ENCODE measurements at places on chromosomes 7 and 10. TPM values are rescaled to one million over a fixed set of nuclear protein-coding genes. Genes with fewer than 3 reads are reported as not detected.

The ING3 gene
- 10.7 TPM for total RNA-seq

The HABP2 gene
- total RNA-seq, result not detected

The RAMP3 gene
- total RNA-seq, result not detected

The CYP3A5 gene
- 0.24 TPM for total RNA-seq

The C10orf71 gene
- total RNA-seq, result 3.1 TPM

The ENTPD1 gene
- total RNA-seq, result 1.1 TPM

GRCh38 chr7:15674586-15674985 is 11.9 kb downstream of the MEOX2 start:
- H3K4me1 ChIP-seq, result no peaks in the 10 kb centered on the region
- H3K27ac ChIP-seq, result no peak overlapping the region
- no peaks in the 10 kb centered on the region for H3K36me3 ChIP-seq
- H3K27me3 ChIP-seq, result no peaks in the 10 kb centered on the region
- no peak overlapping the region for H3K4me3 ChIP-seq

DNA sequence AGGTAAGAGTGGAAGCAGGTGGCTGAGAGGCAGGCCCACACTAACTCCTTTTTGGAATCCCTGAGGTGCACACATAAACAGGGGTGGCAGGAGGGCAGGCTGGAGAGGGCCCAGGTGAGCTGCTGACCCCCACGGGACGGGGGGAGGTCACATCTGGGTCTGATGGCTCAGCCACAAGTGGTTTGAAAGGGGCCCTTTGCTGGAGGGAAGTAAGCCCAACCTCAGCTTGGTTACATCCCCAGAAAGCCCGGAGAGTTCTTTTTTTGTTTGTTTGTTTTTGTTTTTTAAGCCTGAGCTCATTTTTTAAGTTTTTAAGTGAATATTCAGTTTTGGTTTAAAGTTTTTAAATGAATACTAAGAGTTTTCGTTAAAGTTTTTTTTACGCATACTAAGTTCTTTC is 72.8 kb upstream of the CUX1 start:
- H3K27ac ChIP-seq, result no peak overlapping the region
- H3K27me3 ChIP-seq, result no peaks in the 10 kb centered on the region
- DNase-seq, result no peak
- no peaks in the 10 kb centered on the region for H3K36me3 ChIP-seq
- H3K4me1 ChIP-seq, result peaks cover 10% of the 10 kb centered on the region
- H3K4me3 ChIP-seq, result no peak overlapping the region

DNA sequence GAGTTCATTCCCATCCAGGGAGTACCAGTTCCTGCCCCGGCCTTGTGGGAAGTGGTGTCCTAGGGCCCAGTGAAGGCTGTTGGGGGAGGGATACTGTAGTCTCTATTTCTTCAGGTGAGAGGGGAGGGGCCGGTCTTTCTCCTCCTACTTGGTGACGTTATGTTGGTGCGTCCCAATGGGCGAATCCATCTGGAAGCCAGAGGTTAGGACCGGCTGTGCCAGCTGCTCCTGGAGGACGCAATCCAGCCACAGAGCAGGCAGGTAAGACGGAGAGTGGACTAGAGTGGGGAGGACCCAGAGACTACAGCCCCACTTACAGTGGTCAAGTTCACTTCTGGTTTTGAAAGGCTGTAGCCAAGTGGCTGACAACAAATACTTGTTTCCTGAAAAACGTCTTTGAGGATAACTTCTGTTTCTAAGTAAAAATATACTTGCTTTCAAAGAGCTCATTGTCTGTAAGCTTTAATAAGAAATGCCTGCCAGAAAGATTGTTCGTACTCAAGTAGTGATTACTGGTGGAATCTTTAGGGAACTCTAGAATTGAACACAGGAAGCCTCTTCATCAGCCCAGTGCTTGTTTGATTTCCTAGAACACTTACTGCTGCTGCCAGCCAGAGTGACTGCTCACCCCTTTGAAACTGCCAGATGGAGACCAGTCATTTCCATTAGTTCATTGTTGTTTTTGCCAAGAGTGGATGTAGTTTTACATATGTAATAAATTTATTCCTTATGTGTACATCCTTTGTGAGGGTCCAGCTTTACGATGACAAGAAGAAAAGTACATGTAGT is 25.4 kb downstream of the RBM33 start:
- peak; percentile 42 for DNase-seq
- H3K27ac ChIP-seq, result peak overlapping the region; percentile 5
- H3K27me3 ChIP-seq, result no peaks in the 10 kb centered on the region
- no peak overlapping the region for H3K4me3 ChIP-seq
- peaks cover 2% of the 10 kb centered on the region for H3K36me3 ChIP-seq

- H3K4me1 ChIP-seq, result no peaks in the 10 kb centered on the region
- DNase-seq, result peak; percentile 90
- H3K27ac ChIP-seq, result no peak overlapping the region
- H3K4me3 ChIP-seq, result no peak overlapping the region
- H3K36me3 ChIP-seq, result no peaks in the 10 kb centered on the region
Observed at GRCh38 chr10:71600849-71601248, 118.7 kb downstream of the C10orf105 start.

DNA sequence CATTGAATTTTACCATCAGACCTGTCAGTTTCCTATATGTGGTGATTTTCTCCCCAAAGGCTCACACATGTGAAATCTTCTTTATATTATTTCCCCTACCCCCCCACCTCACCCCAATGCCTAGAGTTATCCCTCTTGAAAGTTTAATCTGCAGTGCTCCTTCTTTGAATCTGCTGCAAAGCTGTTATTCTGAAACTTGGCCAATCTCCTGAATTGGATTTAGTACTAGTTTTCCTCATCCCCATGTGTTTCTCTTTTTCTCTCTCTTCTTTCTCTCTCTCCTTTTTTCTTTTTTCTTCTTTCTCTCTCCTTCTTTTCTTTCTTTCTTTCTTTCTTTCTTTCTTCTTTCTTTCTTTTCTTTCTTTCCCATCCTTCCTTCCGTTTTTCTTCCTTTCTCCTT is 886.2 kb downstream of the TYW1 start:
- DNase-seq, result no peak
- H3K27me3 ChIP-seq, result peaks cover 3% of the 10 kb centered on the region
- no peak overlapping the region for H3K27ac ChIP-seq
- H3K36me3 ChIP-seq, result no peaks in the 10 kb centered on the region
- no peaks in the 10 kb centered on the region for H3K4me1 ChIP-seq
- no peak overlapping the region for H3K4me3 ChIP-seq

GRCh38 chr7:39073432-39073831 is 95.7 kb downstream of the POU6F2 start:
- no peaks in the 10 kb centered on the region for H3K27me3 ChIP-seq
- no peaks in the 10 kb centered on the region for H3K36me3 ChIP-seq
- DNase-seq, result peak; percentile 39

GRCh38 chr10:48199580-48200377 is 74.7 kb downstream of the FRMPD2 start:
- H3K36me3 ChIP-seq, result no peaks in the 10 kb centered on the region
- no peak overlapping the region for H3K27ac ChIP-seq
- no peaks in the 10 kb centered on the region for H3K4me1 ChIP-seq
- H3K4me3 ChIP-seq, result no peak overlapping the region
- H3K27me3 ChIP-seq, result no peaks in the 10 kb centered on the region

DNA sequence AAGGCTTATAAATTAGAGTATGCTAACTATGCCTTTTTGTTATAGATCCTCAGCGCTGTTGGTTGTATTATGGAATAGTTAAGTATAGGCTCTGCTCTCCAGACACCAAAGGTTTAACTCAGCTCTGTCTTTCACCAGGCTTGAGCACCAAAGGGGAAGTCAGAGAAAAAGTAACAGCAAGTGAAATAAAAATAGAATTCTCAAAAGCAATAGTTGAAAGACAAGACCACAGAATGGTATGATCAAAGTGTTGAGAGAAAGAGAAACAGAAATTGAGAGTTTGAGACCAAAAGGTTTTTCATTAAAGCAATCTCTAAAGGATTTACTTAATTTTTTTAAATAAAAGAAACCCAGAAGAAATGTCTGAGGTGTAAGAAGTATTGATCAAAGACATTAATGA is 529.8 kb upstream of the C7orf33 start:
- H3K4me3 ChIP-seq, result no peak overlapping the region
- H3K27ac ChIP-seq, result no peak overlapping the region
- H3K27me3 ChIP-seq, result no peaks in the 10 kb centered on the region
- DNase-seq, result no peak
- no peaks in the 10 kb centered on the region for H3K36me3 ChIP-seq
- no peaks in the 10 kb centered on the region for H3K4me1 ChIP-seq

DNA sequence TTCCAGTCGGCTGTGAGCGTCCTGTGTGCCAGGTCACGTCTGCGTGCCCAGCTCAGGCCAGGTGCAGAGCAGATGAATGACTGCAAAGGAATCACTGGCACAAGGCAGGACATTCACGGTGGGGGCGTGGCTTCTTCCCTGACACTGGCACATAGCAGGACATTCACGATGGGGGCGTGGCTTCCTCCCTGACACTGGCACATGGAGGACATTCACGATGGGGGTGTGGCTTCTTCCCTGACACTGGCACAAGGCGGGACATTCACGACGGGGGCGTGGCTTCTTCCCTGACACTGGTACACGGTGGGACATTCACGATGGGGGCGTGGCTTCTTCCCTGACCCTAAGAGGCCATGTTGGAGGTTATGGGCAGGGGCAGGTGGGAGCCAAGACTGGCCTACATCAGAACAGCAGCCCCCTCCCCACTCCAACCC is 64.3 kb downstream of the MYL10 start:
- no peaks in the 10 kb centered on the region for H3K27me3 ChIP-seq
- H3K4me3 ChIP-seq, result no peak overlapping the region
- H3K27ac ChIP-seq, result no peak overlapping the region
- no peaks in the 10 kb centered on the region for H3K36me3 ChIP-seq

GRCh38 chr7:26376175-26376917 is 84.7 kb downstream of the SNX10 start:
- DNase-seq, result no peak
- no peaks in the 10 kb centered on the region for H3K36me3 ChIP-seq
- H3K27ac ChIP-seq, result no peak overlapping the region

All from cardiac muscle cell (in vitro differentiated cells and primary cell).